ENCODE measurements at places on chromosomes 6 and 20.

- DNase-seq: no peak
These were observed 294.0 kb downstream of the PKHD1 start for GRCh38 chr6:51793393-51793792.

- DNase-seq: no peak
These were observed 66.1 kb downstream of the SMLR1 start for GRCh38 chr6:130893277-130893676.

- no peak for DNase-seq
These were observed 87.8 kb upstream of the HS3ST5 start for GRCh38 chr6:114430534-114431124.

DNA sequence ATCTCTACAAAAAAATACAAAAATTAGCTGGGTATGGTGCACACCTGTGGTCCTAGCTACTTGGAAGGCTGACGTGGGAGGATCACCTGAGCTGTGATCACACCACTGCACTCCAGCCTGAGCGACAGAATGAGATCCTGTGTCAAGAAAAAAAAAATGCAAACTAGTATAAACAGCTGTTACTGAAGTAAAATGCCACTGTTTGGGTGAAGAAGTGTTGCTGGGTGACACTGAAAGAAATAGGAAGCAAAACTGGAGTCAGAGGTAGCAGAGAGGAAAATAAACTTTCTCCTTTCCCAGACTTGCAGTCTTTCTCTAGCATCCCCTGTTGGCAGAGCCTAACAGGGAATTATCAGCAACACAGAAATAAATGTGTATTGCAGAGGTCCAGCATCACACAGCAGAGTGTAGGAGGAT lies 241.2 kb upstream of the PREP start:
- DNase-seq: no peak

DNA sequence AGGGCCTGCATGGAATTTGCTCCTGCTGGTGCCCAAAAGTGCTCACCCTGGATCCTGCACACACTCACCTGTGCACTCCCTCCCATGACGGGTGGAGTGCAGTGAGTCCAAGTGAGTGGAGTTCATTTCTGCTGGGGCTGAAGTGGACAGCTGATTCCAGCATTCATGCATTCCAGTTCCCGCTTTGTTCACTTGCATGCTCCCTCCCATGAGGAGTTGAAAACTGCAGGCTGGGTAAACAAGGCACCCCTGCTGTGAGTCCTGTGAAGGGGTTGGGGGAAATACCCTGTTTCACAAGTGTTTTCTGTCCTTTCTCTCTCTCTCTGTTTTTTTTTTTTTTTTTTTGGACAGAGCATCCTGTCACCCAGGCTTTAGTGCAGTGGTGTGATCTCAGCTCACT lies 454.1 kb upstream of the NOX3 start:
- no peak for DNase-seq

DNA sequence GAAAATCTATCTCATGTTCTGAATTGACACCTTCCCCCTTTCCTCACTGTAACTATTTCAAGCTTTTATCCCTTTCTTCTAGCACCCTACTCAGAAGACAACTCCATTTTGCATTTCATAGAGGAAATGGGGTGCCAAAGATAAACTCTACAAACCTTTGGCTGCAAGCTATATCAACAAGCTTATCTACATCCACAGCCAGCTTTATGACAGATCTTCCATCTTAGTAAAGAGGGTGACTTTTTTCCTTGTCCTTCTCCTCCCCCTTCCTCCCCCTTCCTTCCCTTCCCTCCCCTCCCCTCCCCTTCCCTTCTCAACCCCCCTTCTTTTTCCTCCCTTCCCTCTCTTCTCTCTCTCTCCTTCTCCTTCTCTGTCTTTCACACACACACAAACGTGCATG lies 58.0 kb upstream of the OLIG3 start:
- no peak for DNase-seq

Measured in amniotic stem cell (primary cell).